GM23248 (cell line): ENCODE measurements at places on chromosomes 7 and 10. TPM values are rescaled to one million over a fixed set of nuclear protein-coding genes. Genes with fewer than 3 reads are reported as not detected.

DNA sequence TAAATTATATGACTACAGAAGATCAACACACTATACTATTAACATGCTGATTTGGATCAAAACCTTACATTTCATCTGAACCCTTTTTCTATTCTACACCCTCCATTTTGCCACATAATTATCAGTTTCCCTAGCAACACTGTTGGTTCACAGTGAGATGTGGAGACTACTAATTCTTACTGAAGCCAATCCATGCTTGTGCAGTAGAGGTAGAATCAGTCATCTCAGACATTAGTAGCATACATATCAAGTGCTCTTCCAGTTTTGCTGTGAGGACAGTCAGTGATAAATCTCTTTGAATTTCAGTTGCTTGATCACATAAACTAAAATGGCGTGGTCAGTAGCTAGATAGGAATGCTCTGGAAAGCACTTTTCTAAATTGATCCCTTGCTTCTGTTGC lies 70.3 kb downstream of the PON1 start:
- DNase-seq: no peak

DNA sequence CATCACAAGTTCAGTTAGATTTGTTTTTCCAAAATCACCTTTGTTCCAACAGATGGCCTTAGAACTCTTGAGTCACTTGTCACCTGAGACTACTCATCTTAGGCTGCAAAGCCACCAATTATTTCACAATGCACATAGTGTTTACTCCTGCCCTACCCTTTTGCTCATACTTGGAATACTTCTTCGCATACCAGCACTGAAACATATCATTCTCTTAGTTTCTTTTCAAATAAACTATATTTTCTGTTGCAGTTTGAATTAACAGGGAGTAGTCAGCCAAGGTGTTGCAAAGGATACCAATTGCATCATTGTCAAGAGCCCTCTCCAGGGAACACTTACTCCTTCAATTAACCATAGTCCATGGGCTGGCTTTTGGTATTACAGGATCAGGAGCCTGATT lies 71.0 kb downstream of the CASD1 start:
- DNase-seq: peak; percentile 22

- peak; percentile 62 for DNase-seq
Measured at GRCh38 chr7:84232646-84233045, 38.1 kb upstream of the SEMA3A start.

The ZNRF2 gene
- 4.4 and 6.5 TPM in 2 replicates for total RNA-seq

DNA sequence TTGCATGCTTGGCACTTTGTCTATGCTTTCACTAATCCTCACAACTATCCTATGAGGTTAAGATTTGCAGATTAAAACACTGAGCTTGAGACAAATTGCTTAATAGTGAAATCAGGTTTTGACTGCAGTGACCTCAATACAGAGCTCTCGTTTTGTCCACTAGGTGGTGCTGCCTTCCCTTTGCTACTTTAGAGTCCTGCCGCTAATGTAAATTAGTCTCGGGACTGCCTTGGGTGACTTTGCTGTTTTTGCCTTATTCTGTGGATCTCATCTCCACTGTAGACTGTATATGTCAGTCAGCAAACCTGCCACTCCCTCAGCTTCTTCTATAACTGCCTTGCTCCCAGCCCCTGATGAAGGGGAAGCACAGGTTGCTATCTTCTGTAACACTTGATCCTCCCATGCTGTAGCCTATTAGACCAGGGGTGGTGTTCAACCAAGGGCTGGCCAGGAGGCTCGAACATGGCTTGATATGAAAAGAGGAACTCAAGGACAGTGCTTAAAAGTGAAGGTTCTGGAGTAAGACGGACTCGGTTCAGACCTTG lies 26.0 kb downstream of the ASB4 start:
- DNase-seq: peak; percentile 79

GRCh38 chr7:54839575-54840213 lies 80.7 kb upstream of the SEC61G start:
- DNase-seq: peak; percentile 81

GRCh38 chr10:58384095-58384494 lies 1.1 kb upstream of the TFAM start:
- peak; percentile 19 for DNase-seq

DNA sequence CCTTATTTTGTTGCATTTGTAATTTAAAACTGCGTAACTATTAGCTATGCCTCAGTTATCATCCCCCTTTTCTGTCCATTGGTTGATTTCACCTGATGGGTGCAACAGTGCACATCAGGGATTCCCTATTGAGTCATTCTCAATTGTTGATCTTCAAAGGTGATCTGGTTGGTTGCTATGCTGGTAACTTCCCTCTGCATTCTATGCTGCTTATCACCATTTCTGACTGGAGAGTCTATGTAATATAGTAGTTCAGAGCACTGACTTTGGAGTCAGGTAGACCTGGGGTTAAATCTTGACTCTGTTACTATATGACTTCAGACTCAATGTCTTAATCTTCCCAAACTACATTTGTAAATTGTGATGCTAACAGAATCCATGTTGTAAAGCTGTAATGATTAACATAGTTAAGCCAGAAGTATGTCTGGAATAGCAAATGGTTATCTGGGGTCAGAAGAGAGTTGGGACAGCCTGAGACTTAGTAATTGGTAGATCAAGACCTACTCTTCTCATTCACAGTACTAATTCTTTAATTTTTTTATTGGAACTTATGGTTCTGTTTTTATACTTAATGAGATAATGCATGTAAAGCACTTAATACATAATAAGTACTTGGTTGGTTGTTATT lies 38.1 kb downstream of the EXOC6 start:
- DNase-seq: peak; percentile 2

GRCh38 chr10:89921403-89921802 lies 220.0 kb downstream of the KIF20B start:
- no peak for DNase-seq

- peak; percentile 83 for DNase-seq
Measured at GRCh38 chr10:100998183-100998990, 1.2 kb upstream of the LZTS2 start.

DNA sequence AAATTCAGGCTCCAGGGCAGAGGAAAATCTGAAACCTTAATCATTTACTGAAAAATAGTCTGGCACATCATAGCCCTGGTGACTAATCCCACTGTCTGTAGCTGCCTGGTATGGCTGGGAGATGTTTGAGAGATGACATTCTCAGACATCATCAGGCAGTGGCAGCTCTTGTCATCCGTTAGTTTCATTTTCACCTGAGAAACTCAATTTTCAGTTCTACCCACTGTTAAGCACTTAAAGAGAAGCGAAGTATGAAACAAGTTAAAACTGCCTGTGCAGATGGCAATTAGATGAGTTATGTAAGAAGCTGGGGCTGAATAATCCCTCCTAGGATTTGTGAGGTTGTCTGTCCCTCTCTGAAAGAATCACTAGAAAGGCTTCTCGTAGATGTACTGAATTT lies 150.2 kb downstream of the NSUN6 start:
- peak; percentile 69 for DNase-seq

The UBTD1 gene
- 16.2 and 20.8 TPM in 2 replicates for total RNA-seq

The DNAJB9 gene
- 39.3 and 48.6 TPM in 2 replicates for total RNA-seq

The THNSL1 gene
- 2.7 and 3.0 TPM in 2 replicates for total RNA-seq
